ENCODE measurements at places on chromosomes 3 and 15.

- DNase-seq, result no peak
Observed at GRCh38 chr15:92879949-92880725, 20.0 kb upstream of the CHD2 start.

- DNase-seq, result peak; percentile 80
Observed at GRCh38 chr3:45441584-45442310, 53.4 kb downstream of the LARS2 start.

DNA sequence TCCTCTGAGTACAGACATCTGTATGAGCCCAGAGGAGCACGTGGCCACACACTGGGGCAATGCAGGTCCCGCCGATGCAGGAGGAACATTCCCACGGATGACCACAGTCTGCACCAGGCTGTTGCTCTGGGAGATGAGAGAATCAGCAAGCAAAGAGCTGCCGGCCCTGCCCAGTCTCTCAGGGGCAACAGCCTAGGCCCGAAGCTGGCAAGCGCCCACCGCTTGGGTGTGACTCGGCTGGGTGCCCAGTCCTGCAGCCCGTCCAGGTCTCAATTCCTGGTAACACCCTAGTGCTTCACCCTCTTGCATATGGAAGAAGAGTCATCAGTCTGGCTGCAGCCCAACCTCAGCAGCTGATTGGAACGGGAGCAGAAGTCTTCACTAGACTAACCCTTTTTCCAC is 153.7 kb upstream of the HES1 start:
- no peak for DNase-seq

DNA sequence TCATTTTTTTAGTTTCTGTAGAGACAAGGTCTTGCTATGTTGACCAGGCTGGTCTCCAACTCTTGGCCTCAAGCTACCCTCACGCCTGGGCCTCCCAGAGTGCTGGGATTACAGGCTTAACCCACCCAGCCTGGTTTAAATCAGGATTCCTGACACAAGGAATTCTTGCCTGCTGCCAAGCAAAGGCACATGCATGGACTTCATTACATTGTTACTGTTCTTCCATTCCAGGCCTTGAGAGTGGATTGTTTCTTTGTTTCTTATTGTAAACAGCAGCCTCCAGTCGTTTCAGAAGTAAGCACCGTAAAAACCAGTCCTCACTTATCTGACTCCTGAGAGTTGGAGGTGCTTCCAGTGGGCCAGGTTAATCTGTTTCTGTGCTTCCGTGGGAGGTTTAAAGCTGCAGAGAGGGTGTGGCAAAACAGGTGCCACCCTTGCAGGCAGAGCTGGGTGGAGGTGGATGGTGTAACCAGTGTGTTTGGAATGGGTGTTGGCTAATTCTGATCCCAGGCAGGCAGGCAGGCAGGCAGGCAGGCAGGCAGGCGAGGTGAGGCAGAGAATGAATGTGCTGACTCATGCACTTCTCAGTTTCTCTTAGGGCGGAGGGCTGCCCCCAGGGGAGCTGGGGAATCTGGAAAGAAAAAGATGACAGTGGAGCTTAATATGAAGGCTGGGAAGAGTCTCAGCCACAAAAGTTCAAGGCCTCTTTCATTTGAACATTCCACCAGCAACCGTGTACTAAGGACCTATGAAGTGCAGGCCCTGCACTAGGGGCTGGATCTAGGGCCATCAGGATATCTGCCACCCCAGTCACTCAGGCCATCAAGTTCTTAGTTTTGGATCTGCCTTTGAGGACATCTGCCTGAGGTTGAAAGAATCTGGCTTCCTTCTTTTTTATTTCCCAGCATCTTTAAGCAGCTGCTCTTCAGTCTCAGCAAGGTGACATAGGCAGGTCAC is 37.0 kb upstream of the CDCP1 start:
- no peak for DNase-seq

DNA sequence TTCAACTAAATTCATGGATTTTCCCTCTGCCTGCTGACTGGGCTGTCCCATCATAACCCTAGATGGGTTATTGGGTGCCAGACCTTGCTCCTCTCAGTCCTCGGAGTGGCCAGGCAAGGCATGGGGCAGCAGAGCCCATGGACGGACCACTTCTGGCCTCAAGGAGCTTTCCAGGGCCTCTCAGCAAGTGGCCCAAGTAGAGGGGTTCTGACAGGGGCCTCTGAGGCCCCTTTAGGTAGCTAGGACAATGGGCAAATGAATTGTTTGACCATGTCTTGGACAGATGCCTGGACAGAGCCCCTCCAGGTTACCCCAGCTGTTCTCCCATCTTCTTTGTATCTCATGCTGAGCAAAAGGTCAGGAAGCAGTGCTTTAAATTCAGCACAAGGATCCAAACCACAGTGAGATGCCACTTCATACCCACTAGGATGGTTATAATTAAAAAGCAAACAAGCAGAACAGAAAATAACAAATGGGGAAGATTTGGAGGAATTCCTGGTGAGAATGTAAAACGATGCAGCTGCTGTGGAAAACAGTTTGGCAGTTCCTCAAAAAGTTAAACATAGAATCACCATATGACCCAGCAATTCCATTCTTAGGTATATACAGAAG is 61.6 kb downstream of the SPSB4 start:
- DNase-seq, result no peak

- no peak for DNase-seq
Observed at GRCh38 chr15:78880242-78880533, 7.5 kb downstream of the MORF4L1 start.

DNA sequence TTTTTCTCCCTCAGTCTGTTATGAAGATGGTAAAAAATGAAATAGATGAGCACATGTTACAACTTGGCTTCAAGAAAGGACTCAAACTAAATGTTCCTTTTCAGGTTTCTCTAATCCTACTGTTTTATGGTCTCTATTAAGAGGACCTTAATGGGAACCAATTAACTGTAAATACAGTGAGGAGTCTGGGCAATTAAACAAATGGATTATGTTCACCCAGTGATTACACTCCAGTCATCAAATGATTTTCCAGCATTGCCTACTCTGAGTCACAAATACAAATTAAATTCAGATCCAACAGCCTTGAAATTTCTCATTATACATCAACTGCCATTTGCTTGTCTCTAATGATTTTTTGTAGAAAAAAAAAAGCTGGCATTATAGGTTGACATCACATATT is 129.2 kb downstream of the NEK10 start:
- DNase-seq, result no peak

GRCh38 chr3:4943549-4943948 is 35.7 kb upstream of the BHLHE40 start:
- DNase-seq, result no peak

DNA sequence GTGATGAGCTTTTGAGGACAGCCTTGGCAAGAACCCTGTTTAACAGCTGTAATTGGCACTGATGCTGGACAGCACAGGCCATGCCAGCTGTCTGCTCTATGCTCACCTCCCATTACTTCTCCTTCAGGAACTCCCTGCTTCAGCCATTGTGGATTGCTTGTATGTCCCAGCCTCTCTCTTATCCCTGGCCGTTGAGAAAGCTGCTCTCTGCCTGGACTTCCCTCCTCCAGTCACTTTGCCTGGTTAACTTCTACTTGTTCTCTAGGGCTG is 444.5 kb downstream of the EPHB1 start:
- DNase-seq, result no peak

GRCh38 chr15:96324940-96325540 is 5.5 kb upstream of the NR2F2 start:
- DNase-seq, result no peak

DNA sequence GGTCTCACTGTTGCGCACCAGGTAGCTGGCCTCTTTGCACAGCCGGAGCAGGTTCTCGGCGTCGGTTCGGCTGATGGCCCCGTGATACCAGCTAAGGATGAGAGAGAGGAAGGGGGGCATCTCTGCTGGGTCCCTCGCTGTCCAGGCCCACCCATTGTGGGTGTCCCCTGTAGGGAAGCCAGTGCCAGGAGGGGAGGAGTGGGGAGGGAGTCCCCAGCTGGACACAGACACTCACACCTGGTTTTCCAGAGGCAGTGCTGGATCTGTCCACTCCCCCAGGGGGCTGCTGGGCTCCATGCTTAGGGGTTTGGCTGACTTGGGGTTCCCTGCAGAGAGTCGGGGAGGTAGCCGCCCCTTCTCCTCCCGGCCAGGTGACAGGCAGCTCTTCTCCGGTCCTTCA is 15.9 kb downstream of the SHF start:
- no peak for DNase-seq

DNA sequence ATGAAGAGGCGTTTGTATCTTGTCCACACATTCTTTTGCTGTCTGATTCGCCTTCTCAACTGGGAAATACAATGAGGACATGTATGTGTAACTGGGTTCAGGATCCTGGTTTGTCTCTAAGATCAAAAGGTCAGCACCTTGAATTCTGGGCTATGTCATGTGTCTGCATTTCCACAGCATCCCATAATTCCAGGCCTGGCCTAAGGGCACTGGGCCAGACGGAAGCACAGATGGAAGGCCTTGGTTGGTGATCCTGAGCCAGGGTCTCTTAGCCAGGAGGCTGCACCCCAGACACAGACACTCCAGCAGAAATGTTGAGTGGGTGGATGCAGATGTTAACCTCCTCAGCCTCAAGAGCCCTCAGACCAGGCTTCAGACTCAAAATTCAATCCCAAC is 23.7 kb upstream of the HERC1 start:
- DNase-seq, result no peak

- no peak for DNase-seq
Observed at GRCh38 chr3:901953-902778, 190.7 kb upstream of the CNTN6 start.

DNA sequence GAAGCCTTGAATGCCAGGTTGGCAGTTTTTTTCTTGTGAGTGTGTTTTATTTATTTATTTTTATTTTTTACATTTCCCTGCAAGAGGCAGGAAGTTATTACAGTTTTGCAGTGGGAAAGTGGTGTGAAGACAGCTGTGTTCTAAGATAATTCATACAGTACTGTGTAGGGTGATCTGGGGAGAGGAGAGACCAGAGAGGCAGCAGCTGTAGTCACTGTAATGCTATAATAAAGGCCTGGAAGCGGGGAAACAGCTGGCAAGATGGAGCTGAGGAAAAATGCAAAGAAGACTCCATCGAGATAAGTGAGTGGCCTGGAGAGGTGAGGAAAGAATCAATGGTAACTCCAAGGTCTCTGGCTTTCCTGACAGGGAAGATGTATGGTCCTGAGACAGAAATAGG is 23.1 kb downstream of the CNTN3 start:
- DNase-seq, result no peak

- DNase-seq, result no peak
Observed at GRCh38 chr3:156664011-156664830, 10.2 kb upstream of the TIPARP start.

DNA sequence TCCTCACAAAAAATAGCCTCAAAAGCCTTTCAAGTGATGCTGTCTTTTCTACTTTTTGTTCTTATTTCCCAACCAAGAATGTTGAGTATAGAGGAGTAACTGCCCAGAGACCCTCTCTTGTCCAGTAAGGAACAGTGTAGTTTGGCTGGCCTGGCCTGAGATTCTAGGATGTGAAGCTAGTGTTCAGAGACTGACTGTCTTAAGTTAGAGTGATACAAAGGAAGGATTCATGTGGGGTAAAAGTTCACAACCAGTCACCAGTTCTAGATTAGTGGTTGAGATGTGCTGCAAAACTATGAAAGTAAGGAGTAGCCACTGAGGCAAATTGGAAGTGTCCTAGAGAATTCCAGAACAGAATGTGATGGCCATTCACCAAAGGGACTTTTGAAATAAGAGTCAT is 49.1 kb downstream of the RSRC1 start:
- no peak for DNase-seq

GRCh38 chr3:135304378-135304777 is 509.3 kb downstream of the EPHB1 start:
- no peak for DNase-seq

- peak; percentile 32 for DNase-seq
Observed at GRCh38 chr3:119702530-119703527, at the start of gene CFAP91. Gene CFAP91 (plus strand): TSS chr3:119703022. CDS start chr3:119703099, 77 bp downstream.

- no peak for DNase-seq
Observed at GRCh38 chr3:85603378-85603777, 644.6 kb downstream of the CADM2 start.

DNA sequence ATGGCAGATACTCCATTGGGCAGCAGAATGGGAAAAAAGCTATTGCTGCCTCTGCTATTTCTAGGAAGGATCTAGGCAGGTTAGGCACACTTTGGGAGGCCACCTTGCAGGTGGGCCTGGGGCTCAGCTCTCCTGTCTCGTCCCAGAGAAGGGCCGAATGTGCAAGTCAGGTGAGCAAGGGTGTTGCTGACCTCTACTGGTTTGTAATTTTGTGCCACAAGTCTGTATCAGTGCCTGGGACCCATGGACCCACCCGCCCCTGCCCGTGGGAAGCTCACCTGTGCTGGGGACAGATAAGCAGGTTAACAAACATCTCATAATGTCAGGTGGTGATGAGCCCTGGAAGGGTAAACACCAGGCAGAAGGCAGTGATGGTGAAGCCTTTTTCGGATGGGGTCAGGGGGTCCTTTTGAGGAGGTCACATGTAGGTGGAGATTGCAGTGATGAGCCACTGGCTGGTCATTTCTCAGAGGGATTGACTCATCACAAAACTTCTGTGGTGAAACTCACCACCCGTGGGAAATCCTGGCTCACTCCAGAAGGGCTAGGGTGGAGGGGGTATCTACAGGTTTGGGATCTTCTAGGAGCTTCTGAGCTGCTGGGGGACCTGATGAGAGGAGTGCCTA is 161.3 kb downstream of the KLF13 start:
- peak; percentile 16 for DNase-seq

DNA sequence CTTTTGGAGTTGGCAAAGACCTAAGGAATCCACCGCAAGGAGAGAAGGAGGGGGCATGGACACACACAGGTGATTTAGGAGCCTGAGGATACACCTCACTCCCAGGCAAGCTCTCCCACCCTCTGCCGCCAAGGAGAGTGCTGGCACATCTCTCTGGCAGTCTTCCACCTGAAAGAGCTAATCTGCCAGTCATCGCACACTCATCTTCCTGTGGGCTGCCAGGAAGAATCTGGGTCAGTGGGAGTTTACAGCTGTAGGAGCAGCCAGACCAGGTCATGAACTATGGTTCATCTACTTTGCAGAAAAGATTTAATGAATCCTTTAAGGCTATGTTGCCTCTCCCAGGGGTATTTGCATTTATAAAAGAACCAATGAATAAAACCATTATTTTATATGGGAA is 170.6 kb upstream of the TSC22D2 start:
- DNase-seq, result no peak
